Activated CD8-positive, alpha-beta memory T cell treated with anti-CD3 and anti-CD28 coated beads for 1 hour (primary cell): ENCODE measurements at places on chromosomes 12 and 14.

DNA sequence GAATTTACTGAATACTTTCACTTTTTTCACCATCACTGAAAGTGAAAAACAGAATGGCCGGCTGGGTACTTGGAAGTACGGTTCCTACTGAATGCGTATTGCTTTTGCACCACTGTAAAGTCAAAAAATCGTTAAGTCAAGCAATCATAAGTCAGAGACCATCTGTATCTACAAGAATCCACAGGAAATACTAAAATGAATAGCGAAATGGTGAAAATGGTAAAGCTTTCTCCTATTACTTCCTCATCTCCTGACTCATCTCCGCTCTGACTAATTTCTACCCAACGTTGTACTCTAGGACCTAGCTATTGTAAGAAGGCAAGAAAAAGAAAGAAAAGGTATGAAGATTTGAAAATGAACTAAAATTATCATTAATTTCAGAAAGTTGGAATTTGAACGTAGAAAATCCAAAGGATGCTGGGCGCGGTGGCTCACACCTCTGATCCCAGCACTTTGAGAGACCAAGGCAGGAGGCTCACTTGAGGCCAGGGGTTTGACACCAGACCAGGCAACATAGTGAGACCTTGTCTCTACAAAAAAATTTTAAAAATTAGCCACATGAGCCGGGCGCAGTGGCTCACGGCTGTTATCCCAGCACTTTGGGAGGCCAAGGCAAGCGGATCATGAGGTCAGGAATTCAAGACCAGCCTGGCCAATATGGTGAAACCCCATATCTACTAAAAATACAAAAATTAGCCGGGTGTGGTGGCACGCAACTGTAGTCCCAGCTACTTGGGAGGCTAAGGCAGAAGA lies 5.3 kb upstream of the CDCA4 start:
- DNase-seq = no peak

GRCh38 chr12:119544765-119545625 lies 48.6 kb upstream of the TMEM233 start:
- DNase-seq = peak; percentile 5

GRCh38 chr12:115541891-115542421 lies 735.5 kb downstream of the MED13L start:
- no peak for DNase-seq

- no peak for DNase-seq
These were observed 141.0 kb downstream of the SLC15A4 start for GRCh38 chr12:128682548-128683275.

DNA sequence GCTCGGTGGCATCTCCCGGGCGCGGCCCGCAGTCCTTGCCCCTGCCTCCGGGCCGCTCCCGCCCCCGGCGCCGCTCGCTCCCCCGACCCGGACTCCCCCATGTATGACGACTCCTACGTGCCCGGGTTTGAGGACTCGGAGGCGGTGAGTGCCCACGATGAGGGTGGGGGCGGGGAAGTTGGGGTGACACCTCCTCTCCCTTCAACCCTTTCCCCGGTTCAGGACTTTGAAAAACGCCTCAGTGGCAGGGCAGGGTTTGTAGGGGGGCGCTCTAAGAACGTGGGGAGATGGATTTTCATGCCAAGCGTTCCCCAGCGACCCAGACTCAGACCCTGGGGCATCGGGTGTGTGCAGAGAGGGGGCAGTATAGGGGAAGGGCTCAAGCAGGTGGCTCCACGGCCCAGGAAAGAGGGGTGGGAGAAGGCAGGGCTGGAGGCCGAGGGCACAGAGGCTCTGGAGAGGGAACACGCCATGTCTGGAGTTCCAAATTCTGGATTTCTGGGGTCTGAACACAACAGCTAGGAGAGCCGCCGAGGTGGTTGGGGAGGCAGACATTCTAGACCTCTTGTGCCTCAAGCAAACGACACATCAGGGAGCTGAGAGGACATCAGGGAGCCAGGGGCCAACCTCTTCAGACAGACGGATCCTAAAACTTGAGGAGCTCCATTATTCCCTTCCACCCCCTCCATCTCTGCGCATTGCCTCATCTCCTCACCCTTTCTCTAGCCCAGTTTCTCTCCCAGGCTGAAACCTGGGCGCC lies 715 bp downstream of the CACNB3 start:
- DNase-seq = no peak

DNA sequence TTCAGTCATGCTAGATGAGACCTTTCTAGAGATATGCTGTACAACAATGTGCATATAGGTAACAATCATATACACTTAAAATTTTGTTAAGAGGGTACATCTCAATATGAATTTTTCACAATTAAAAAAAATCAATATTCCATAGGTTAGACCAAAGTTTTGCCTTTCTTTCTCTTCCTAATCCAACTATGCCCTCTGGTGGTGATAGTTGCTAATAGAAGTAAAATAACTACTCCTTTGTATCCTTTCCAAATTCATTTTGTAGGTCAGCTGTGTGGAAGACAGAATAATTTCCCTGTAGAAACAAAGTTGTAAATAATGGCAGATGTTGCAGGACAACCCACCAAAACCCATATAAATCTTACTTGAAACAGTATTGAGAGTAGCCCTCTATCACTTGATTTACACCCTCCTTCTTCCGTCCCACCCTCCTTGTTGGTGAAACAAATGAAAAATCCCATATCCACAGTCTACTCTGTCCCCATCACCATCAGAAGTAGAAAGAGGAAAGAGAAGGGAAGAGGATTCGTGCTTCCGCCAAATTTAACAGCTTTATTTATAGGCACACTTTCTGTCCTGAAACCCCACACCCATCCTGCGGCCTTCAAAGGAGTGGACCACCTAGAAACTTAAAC lies 34.2 kb upstream of the KICS2 start:
- DNase-seq = no peak

DNA sequence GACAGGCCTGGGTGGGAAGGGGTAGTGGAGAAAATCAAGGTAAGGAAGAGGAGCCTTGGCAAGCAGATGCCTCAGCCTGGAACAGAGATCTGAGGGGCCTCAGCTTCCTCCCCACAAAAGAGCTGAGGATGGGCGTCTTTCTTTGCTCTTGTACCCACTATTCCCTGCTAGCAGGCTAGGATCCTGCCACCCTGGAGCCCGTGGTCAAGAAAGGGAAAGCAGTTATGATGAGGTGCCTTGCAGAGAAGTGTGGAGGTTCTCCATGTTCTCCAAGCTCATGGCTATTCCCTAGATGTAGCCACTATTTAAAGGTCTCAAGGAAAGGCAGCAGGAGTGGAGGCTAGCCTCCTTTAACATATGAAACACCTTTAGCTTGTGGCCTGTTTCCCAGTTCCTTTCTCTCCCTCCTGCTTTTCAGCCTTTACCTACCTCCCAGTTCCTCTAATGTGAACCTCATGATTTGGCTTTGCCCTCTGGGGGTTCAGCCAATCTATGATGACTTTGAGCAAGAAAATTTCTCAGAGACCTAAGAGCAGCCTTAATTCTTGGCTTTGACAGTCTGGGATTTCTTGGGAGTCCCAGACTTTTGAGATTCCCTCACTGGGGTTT lies 1.1 kb downstream of the IKZF4 start:
- DNase-seq = no peak

DNA sequence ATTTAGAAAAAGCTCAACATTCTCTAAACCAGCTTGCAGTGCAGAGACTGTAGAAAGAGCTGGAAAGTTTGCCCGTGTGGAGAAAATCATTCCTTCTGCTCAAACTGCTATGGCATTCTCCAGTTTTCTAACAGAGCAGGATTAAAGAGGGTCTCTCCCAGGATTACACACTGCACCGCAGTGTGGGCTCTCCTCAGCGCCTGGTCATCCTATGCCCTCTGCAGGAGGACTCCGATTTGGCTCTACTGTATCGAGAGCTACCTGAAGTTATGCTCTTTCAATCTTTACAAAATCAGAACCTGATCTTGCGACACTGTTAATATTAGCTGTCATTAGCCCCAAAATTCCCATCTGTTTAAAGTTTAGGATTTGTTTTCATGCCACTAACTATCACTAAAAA lies 33.0 kb downstream of the BHLHE41 start:
- DNase-seq = no peak

DNA sequence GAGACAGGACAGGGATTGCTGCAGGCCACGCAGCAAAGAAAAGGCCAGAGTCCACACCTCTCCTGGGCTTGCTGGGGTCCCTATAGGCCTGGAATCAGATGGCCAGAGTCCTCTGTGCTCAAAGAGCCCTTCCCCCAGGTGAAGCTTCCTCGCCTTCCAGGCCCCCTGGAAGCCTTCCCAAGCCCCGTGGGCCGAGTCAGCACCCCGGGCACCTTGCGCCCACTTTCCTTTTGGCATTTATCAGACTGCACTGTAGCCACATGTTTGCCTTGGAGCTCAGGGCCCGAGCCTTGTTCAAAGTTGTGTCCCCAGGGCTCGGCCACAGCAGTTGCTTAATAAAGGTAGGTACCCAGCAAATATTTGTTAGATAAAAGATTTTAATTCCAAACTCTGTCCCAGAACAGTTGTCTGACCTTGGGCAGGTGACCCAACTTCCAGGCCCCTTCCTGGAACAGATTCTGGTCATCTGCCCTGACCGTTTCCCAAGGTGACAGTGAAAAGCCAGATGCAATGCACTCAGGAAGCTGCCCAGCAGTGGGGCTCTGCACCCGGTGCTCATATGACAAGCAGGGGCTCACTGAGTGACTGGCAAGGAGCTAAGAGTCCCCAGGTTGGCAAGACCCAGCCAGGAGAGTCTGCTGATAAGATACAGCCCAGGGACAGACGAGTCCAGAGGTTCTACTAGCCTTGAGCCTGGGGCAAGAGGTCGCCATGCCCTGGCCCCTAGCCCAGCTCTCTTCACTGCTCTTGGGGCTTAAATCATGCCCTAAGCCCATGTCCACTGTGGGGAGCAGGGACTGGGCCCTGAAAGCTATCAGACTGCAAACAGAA lies 81.2 kb downstream of the PITPNM2 start:
- no peak for DNase-seq

DNA sequence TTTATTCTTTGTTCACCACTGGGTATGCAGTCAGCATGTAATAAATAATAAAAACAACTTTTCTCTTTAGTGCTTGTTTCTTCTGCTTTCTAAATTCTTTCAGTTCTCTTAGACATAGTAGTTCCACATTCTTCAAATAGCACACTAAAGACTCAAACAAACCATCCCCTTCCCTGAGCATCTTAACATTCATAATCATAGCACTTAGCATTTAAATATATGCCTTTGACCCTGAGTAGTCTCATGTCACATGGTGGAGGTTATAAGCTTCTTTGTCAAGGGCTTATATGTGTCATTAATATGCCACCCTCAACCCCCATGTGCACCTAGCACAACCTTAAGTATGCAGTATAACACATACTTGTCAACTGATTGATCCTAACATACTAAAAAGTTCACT lies 212.7 kb downstream of the PHLDA1 start:
- no peak for DNase-seq

- no peak for DNase-seq
These were observed 300.1 kb upstream of the STXBP6 start for GRCh38 chr14:25350021-25350420.

DNA sequence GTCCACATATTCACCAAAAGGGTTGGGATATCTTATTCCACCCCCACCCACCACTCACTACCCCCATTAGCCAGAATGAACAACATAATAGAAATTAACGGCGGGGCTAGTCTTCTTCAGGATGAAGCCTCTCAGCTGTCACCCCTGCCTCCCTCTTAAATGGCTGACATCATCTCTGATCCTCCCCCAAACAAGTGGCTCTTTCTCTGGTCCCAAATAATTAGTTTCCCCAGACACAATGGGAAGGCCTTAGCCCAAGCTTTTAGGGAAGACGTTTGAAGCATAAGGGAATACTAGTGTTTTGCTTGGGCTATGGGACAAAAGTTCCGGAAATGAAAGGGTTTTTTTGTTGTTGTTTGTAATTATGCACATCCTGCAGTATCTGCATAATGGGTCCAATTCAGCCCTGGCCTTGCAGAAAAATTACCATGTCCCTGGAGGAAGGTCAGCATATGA lies 13.8 kb downstream of the STON2 start:
- DNase-seq = no peak

DNA sequence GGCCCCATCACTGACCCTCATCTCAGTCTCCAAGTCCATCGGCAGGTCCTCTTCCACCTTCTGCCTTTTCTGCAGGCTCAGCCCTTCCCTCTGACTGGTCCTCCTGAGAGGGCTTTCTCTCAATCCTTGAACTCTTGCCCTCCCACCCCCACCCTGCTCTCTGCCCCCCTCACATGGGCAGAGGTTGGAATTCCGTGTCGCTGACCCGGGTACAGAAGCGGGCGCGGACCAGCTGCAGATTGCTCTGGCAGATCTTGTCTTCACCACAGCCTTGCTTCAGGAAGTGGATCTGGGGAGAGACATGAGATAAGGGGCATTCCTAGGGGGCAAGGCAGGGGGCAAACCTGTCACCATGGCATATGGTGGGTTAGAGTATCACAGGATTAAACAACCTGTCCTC lies 12.4 kb downstream of the ITGA7 start:
- no peak for DNase-seq

DNA sequence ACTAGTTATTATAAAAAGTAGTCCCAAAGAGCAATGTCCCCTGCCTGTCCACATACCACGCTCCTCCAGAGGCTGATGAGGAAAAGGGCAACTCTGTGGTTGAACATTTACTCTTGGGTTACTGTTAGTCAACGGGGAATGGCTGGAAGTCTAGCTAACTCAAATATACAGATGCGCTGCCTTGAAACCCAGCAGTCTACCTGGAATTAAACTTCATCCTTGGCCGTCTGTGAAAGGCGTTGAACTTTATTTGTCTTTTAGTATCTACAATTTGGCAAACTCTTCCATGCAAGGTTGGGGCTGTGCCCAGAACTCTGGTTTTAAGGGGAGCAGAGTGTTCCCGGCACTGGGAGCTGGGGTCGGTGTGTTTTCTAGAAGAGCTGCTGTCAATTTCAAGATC lies 3.9 kb upstream of the MEG3 start:
- DNase-seq = no peak

- DNase-seq = no peak
These were observed 1.7 kb downstream of the DHH start for GRCh38 chr12:49092816-49093406.

DNA sequence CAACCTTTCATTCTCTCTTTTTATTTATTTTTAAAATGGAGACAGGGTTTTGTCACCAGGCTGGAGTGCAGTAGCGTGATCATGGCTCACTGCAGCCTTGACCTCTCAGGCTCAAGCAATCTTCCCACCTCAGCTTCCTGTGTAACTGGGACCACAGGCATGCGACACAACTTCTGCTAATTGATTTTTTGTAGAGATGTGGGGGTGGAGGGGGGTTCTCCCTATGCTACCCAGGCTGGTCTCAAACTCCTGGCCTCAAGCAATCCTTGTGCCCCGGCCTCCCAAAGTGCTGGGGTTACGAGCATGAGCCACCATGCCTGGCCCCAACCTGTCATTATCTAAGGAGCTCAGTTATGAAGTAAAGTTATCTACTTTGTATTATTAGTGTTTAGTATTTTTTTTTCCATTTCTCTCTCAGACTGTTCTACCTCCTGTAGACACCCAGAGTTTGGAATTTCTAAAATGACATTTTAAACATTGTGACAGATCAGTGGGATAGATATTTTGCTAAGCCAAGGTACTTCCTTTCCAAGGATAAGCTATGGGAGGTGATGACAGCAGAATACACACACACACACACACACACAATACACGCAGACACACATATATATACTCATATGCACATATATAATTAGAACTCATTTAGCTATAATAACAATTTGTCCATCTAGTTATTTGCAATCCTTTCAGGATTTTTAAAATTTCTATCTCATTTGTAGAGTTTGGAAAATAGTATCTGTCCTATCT lies 2.1 kb upstream of the USP44 start:
- DNase-seq = no peak

GRCh38 chr12:14656846-14657245 lies 39.6 kb downstream of the GUCY2C start:
- no peak for DNase-seq

GRCh38 chr14:74085047-74085637 lies 386 bp downstream of the LIN52 start:
- DNase-seq = no peak

GRCh38 chr12:87820524-87821202 lies 208.5 kb downstream of the C12orf50 start:
- no peak for DNase-seq
